ENCODE measurements at places on chromosomes 5 and 9. TPM values are rescaled to one million over a fixed set of nuclear protein-coding genes. Genes with fewer than 3 reads are reported as not detected.

- no peak overlapping the region for H3K27ac ChIP-seq
- no peaks in the 10 kb centered on the region for H3K27me3 ChIP-seq
- DNase-seq, result no peak
- no peaks in the 10 kb centered on the region for H3K4me1 ChIP-seq
These were observed 879.8 kb upstream of the DMAC1 start for GRCh38 chr9:8679371-8679822.

DNA sequence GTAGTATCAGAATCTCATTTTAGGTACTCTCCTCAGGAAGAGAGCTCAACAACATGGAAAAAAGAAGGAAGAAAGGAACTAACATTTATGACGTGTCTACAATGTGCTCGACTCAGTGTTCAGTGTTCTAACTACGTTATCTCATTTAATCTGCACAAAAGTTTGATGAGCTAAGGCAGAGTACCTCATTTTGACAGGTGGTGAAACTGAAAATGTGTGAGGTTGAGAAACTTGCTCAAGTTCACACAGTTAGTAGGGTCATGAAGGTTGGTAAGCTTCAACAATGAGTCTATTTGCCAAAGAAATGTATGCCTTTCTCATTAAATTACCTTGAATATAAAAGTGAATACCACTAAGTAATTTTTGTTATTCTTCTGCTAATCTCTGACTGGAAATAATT, 165.1 kb downstream of the CAAP1 start:
- H3K36me3 ChIP-seq, result no peaks in the 10 kb centered on the region
- H3K4me3 ChIP-seq, result no peak overlapping the region
- no peaks in the 10 kb centered on the region for H3K27me3 ChIP-seq
- no peaks in the 10 kb centered on the region for H3K4me1 ChIP-seq

GRCh38 chr9:26033336-26033735, 355.1 kb upstream of the TUSC1 start:
- no peak overlapping the region for H3K27ac ChIP-seq
- H3K4me3 ChIP-seq, result no peak overlapping the region
- no peaks in the 10 kb centered on the region for H3K27me3 ChIP-seq
- DNase-seq, result no peak

DNA sequence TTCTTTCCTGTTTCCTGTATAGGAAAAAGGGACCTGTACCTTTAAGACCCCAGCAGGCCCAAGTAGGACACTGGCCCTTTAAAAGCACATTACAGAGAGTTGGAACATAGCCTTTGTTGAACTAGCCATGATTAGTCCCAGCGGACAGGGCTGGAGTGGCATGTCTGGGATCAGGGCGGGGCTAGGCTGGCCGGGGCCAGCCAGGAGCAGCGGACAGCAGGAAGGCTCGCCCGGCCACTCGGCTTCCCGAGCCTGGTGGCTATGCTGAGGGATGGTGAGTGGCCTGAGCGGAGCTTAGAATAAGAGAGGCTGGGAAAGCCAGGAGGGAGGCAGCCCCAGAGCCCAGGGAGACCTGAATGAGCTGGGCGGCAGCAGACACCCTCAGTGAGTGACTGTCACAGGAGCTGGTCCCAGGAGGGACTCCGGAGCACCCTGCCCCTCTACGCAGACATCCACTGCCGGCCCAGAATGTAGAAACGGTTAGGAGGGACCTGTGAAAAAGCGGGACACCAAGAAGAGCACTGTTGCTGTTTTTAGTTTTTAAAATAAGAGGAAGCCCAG, 92.1 kb downstream of the DAB2IP start:
- no peak for DNase-seq
- no peaks in the 10 kb centered on the region for H3K27me3 ChIP-seq
- peaks cover 16% of the 10 kb centered on the region for H3K4me1 ChIP-seq

GRCh38 chr5:141490271-141490670, 1.4 kb downstream of the PCDHGC5 start:
- H3K27me3 ChIP-seq, result no peaks in the 10 kb centered on the region
- no peak overlapping the region for H3K27ac ChIP-seq
- DNase-seq, result no peak
- no peak overlapping the region for H3K4me3 ChIP-seq

DNA sequence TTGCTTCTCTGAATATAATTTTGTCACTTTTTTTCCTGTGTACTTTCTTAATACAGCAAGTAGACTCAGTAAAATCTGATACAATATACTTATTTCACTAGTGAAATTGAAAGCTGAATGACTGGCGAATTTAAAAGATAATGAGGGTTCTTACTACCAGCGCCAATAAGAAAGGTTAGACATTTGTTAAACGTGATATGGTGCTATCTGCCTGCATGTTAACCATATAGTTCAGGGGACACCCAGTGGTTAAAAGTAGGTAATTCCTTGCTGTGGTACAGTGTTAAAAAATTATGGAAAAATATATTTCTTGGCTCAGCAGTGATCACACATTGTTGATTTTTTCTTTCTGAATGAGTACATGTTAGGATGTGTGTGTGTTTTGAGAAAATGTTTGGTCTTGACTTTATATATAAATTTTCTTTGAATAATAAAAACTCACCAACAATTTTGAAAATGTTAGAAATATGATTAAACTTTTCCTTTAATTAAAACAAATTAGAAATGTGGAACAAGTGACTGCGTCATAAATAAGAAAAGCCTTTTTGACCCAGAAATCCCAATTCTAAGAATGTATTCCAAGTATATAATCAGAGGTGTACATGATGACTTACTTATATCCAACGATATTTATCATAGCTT, 25.8 kb downstream of the CAST start:
- no peak overlapping the region for H3K4me3 ChIP-seq
- no peaks in the 10 kb centered on the region for H3K4me1 ChIP-seq
- no peaks in the 10 kb centered on the region for H3K27me3 ChIP-seq
- no peak overlapping the region for H3K27ac ChIP-seq
- peaks cover 2% of the 10 kb centered on the region for H3K36me3 ChIP-seq

GRCh38 chr5:176440927-176441706, 7.1 kb upstream of the FAF2 start:
- H3K27ac ChIP-seq, result peak overlapping the region; percentile 72
- no peaks in the 10 kb centered on the region for H3K36me3 ChIP-seq
- no peak for DNase-seq
- no peaks in the 10 kb centered on the region for H3K27me3 ChIP-seq
- H3K4me1 ChIP-seq, result peaks cover 34% of the 10 kb centered on the region

DNA sequence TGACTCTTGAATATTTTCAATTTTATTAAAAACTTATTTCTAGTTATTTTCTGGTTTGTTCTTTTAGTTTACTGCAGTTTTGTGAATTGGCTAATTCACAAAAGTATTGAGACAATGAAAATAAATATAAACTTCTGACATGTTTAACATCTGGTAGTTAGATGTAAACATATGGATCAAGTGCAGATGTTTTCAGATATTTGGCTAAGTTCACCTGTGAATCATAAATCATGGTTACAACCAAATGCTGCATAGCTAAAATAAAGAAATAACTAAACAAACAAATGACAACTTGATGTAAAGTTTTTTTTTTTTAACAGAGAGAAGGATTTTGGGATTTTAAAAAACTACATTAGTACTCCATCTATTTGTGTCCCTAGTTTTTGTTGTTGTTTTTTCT, 484.6 kb downstream of the SLCO4C1 start:
- H3K36me3 ChIP-seq, result no peaks in the 10 kb centered on the region
- DNase-seq, result no peak
- no peaks in the 10 kb centered on the region for H3K27me3 ChIP-seq
- no peak overlapping the region for H3K4me3 ChIP-seq
- H3K27ac ChIP-seq, result no peak overlapping the region
- H3K4me1 ChIP-seq, result no peaks in the 10 kb centered on the region

DNA sequence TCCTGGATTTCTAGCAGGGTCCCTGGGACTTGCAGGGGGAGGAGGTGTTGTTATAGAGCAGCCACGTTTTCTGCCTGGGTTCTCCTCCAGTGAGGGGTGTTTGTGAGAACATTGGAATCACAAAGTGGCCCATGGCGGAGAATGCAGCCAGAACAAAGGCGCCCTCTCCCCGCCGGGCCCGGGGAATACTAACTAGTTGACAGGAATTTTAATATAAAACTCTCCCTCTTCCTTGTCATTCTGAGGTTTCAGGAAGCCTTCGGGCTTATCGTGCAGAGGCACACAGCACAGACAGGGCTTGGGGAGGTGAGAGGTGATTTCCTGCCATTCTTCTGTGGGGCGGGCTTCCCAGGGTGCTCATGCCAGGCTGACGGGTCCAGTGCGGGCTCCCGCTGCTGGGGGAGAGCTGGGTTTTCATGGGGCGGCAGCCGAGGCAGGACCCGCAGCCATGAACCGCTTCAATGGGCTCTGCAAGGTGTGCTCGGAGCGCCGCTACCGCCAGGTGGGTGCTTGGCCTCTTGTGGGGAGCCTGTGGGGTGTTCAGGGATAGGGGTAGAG, 37.7 kb downstream of the RGS3 start:
- H3K36me3 ChIP-seq, result no peaks in the 10 kb centered on the region
- H3K4me3 ChIP-seq, result no peak overlapping the region
- no peaks in the 10 kb centered on the region for H3K27me3 ChIP-seq
- no peak for DNase-seq
- no peak overlapping the region for H3K27ac ChIP-seq

DNA sequence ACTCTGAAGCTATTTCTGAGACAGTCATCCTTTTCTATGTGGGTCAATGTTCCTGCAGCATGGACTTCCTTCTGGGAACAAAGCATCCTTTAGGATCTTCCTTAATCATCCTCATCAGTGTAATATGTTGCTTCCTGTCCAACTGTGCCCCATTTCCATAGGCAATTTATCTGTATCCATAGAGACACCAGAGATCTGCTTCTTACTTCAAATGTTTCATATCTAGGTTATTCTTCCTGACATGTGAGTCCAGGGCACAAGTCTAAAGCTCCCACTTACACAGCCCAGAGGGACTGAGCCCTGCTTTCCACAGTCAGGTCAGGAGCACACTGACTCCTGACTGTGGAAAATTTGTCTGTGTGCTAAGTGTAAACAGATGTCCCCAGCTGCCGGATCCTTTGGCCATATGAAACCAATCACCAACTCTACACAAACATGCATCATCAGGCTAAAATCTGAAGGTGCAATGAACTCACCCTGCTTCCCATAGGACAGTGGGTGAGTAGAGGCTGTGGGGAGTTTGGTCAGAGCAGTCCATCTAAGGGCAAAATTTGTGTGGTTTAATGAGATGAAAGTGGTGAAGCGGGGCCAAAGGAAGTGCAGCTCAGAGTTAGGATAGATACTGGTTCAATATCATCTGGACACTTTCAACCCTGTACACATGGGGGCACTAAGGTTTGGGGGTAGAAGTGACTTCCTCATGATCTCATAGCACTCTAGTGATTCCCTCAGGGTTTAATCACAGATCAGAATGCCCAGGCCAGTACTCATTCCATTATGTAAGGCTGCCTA, 85.2 kb upstream of the TNC start:
- H3K4me3 ChIP-seq, result no peak overlapping the region
- no peaks in the 10 kb centered on the region for H3K27me3 ChIP-seq
- no peaks in the 10 kb centered on the region for H3K36me3 ChIP-seq

DNA sequence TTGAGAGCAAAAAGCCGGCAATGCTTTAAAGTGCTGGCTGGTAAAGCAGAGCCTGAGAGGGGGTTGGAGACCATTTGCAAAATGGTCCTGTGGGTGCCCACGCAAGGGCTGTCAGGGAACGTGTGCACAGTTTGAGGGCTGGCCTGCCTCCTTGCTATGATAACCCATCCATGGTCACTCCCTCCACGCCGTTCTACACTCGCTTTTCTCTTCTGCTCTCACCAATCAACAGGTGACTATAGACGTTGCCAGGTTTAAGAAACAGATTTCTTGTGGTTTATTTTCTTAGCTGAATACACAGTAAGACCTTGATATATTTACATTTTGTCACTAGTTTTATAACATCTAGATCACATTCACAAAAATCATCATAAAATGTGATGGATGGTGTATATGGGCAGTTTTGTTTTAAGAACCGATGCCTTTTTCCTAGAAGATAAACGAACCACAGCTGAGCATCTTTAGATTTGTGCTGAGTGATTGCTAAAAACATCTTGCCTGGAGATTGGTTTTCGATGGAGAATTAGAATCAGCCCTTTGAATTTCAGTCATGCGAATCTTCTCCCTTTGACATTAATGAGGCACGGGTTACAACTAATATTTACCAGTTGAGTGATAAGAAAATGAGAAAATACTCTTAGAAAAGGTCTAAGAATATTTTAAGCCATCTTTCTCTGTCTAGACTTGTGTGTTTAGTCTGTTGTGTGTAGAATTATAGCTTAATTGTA, 13.9 kb downstream of the MAP1B start:
- no peaks in the 10 kb centered on the region for H3K27me3 ChIP-seq
- DNase-seq, result no peak
- peaks cover 6% of the 10 kb centered on the region for H3K36me3 ChIP-seq

The ZDHHC11 gene
- total RNA-seq, result 3.0 TPM

The CCDC69 gene
- 2.1 TPM for total RNA-seq

The OMD gene
- not detected for total RNA-seq

The CDKN2B gene
- total RNA-seq, result 0.05 TPM

The MYO10 gene
- total RNA-seq, result 71.9 TPM

The PAPPA gene
- total RNA-seq, result 1.2 TPM

Measured in Panc1 (cell line).